Stimulated activated memory B cell treated with anti-CD40 and anti-IgM and Interleukin-4, amounts not matched to agents 10 μg/mL and 1 μg/mL and 100 μg/mL, for 72 hours (primary cell): ENCODE measurements at places on chromosomes 5 and 9.

DNA sequence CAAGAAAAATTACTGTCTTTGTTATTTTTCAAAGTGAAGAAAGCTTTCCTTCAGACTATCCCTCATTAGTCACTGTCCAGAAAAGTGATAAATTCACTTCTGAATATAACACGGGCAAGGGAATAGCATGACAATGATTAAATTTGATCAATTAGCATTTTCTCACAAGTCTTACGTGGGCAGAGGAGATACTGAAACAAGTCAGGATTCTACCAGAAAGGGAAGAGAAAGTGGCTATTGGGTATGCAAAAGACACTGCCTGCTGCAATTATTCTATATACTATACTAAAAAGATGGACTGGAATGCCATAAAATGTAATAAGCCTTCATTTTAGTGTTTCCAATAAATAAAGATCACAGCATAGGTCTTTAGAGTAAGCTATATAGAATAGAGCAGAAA, 7.4 kb downstream of the COX7C start:
- ATAC-seq, result no peak
- H3K4me3 ChIP-seq, result no peak overlapping the region
- H3K27ac ChIP-seq, result no peak overlapping the region
- no peaks in the 10 kb centered on the region for H3K4me1 ChIP-seq

DNA sequence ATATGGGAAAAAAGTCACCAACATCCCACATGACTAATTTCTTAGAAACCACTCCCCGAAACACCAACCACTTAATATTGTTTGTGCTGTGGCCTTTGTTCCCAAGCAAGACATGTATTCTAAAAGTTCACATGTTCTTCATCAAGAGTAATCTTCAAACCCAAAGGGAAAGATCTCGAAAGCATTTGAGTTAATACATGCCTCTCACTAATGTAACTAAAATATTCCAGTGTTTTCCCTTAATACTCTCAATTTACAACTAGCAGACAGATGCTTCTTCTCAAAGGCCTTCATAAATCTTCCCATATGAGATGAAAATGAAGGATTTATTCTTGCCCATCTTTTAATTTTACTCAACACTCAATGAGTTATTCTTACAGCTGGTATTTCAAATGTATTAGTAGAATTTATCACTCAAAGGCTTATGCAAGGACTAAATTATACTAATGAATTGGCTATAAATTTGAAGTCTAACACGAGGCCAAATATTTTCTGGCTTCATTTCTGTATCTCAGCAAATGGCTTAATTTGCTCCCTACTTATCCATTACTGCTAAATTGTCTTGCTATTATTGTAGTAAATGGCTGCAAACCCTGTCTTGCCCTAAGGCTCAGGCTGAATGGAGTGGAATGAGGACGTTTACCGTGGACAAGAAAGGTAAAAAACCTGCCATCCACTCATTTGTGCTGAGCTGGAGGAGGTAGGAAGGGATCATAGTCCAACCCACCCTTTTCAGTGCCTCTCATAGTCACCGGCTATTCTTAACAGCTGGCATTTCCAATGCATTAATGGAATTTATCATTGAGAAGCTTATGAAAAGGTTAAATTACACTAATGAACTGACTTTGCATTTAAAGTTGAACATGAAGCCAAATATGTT, 474.4 kb downstream of the RASEF start:
- no peaks in the 10 kb centered on the region for H3K27me3 ChIP-seq
- no peak for ATAC-seq
- H3K4me1 ChIP-seq, result no peaks in the 10 kb centered on the region
- no peaks in the 10 kb centered on the region for H3K36me3 ChIP-seq

GRCh38 chr5:72598401-72599064, 91.3 kb upstream of the ZNF366 start:
- peak overlapping the region; percentile 80 for H3K27ac ChIP-seq
- no peaks in the 10 kb centered on the region for H3K36me3 ChIP-seq
- H3K4me3 ChIP-seq, result no peak overlapping the region
- no peaks in the 10 kb centered on the region for H3K27me3 ChIP-seq
- H3K4me1 ChIP-seq, result peaks cover 13% of the 10 kb centered on the region
- peak; percentile 51 for ATAC-seq

GRCh38 chr5:59489551-59489950, 404.0 kb downstream of the PDE4D start:
- H3K4me3 ChIP-seq, result no peak overlapping the region
- H3K27me3 ChIP-seq, result no peaks in the 10 kb centered on the region
- H3K4me1 ChIP-seq, result no peaks in the 10 kb centered on the region
- ATAC-seq, result no peak
- no peak overlapping the region for H3K27ac ChIP-seq

GRCh38 chr9:135490980-135491464, 9.5 kb upstream of the MRPS2 start:
- H3K4me3 ChIP-seq, result no peak overlapping the region
- no peak overlapping the region for H3K27ac ChIP-seq
- H3K4me1 ChIP-seq, result no peaks in the 10 kb centered on the region
- no peak for ATAC-seq
- H3K36me3 ChIP-seq, result peaks cover 9% of the 10 kb centered on the region

DNA sequence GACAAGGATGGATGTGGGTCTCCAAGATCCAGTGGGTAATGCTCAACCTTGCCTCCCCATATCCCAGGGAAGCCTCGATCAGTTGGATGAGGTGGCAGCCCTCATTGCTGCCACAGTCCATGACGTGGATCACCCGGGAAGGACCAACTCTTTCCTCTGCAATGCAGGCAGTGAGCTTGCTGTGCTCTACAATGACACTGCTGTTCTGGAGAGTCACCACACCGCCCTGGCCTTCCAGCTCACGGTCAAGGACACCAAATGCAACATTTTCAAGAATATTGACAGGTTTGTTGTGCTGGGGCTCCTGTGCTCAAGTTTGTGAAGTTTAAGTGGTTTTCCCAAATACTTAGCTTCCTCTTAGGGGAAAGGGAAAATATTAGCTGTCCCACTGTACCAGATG, 74.0 kb downstream of the WDR41 start:
- no peak overlapping the region for H3K27ac ChIP-seq
- ATAC-seq, result no peak
- peaks cover 9% of the 10 kb centered on the region for H3K27me3 ChIP-seq
- H3K4me3 ChIP-seq, result no peak overlapping the region

- H3K4me3 ChIP-seq, result no peak overlapping the region
- H3K36me3 ChIP-seq, result no peaks in the 10 kb centered on the region
- ATAC-seq, result no peak
- no peaks in the 10 kb centered on the region for H3K27me3 ChIP-seq
- H3K4me1 ChIP-seq, result peaks cover 34% of the 10 kb centered on the region
- H3K27ac ChIP-seq, result no peak overlapping the region
These were observed 1.5 kb upstream of the DTWD2 start for GRCh38 chr5:118989816-118990215.

GRCh38 chr9:1554081-1555035, 460.8 kb upstream of the SMARCA2 start:
- no peak overlapping the region for H3K27ac ChIP-seq
- H3K36me3 ChIP-seq, result no peaks in the 10 kb centered on the region
- no peaks in the 10 kb centered on the region for H3K4me1 ChIP-seq
- no peak for ATAC-seq
- H3K4me3 ChIP-seq, result no peak overlapping the region

GRCh38 chr5:59069438-59070079, 486.7 kb downstream of the RAB3C start:
- no peaks in the 10 kb centered on the region for H3K4me1 ChIP-seq
- no peak overlapping the region for H3K27ac ChIP-seq
- ATAC-seq, result no peak
- no peaks in the 10 kb centered on the region for H3K36me3 ChIP-seq

DNA sequence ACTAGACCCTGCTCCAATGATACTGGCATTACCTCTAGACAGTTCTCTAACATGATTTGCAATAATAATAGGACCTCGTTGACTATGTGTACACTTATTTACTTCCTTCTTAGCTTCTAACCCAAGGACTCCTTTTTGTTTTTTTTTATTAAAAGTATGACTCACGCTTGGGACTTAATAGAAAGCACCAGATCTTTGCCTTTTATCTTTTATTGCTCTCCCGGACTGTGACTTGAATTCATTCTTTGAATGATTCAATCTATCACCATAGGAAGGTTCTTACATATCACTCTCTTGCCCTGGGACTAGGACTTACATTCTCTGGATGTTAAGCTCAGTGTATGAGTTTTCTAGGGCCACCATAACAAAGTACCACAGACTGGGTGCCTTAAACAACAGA, 9.0 kb downstream of the C9 start:
- no peak overlapping the region for H3K27ac ChIP-seq
- ATAC-seq, result no peak
- H3K4me3 ChIP-seq, result no peak overlapping the region
- peaks cover 6% of the 10 kb centered on the region for H3K36me3 ChIP-seq

DNA sequence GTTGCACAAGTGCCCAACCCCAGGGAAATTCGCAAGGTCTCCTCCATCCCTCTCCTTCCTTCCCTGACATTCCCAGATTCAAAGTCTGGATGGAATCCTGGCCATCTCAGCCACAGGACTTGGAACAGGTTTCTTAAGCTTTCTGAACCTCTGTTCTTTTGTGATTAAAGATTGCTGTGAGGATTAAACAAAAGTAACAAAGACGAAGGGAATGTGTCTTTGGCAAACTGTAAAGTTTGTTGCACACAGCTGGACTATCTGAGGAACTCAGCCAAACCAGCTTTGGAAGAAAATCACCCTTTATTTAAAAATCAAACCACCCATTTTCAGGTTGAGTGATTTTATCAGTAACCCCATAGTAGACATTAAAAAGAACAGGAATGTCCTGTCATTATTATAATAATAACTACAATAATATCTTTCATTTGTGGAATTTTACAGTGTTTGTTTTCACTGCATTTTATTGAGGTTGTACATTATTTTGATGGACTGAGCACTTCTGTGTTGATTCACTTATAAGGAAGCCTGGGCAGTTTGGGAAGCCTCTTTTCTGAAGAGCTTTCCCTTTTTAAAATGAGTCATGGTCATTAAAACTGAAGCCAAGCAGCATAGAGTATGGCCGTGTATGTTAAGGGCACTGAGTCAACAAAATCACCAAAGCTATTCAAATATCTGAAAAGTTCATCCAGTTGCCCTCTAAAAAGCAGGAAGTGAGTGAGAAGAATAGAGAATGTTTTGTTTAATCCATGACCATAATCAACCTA, 310.2 kb downstream of the AGTPBP1 start:
- H3K4me3 ChIP-seq, result no peak overlapping the region
- no peaks in the 10 kb centered on the region for H3K36me3 ChIP-seq
- ATAC-seq, result no peak
- peaks cover 36% of the 10 kb centered on the region for H3K27me3 ChIP-seq

- H3K27ac ChIP-seq, result no peak overlapping the region
- no peaks in the 10 kb centered on the region for H3K27me3 ChIP-seq
- no peak overlapping the region for H3K4me3 ChIP-seq
- ATAC-seq, result no peak
- peaks cover 5% of the 10 kb centered on the region for H3K36me3 ChIP-seq
- peaks cover 36% of the 10 kb centered on the region for H3K4me1 ChIP-seq
These were observed 11.6 kb downstream of the CEMIP2 start for GRCh38 chr9:71756753-71757152.

DNA sequence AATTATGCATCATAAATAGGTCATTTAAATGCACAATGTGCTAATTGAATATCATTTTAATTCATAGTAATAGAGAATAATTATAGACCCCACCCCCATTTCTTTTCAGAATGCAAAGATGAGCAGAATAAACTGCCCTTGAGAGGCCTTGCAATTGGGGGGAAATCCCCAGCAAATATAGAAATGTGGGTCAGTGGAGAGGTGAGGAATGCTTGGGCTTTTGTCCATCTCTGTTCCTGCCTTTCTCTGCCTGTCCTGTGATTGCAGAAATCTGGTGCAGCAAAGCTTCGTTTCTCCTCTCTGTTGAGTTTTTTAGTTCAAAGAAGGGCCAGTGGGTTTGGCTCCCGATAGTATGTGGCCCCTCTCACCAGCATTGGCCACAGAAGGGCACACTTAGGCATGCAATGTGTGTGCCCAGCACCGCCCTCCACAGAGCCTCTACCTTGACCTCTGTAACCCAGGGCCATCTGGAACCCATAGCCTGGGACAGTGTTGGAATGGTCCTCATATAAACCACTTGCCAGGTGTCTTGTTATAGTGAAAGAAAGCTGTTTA, 164.2 kb downstream of the SEMA6A start:
- H3K27me3 ChIP-seq, result no peaks in the 10 kb centered on the region
- H3K36me3 ChIP-seq, result peaks cover 43% of the 10 kb centered on the region
- H3K4me1 ChIP-seq, result no peaks in the 10 kb centered on the region
- no peak overlapping the region for H3K27ac ChIP-seq

DNA sequence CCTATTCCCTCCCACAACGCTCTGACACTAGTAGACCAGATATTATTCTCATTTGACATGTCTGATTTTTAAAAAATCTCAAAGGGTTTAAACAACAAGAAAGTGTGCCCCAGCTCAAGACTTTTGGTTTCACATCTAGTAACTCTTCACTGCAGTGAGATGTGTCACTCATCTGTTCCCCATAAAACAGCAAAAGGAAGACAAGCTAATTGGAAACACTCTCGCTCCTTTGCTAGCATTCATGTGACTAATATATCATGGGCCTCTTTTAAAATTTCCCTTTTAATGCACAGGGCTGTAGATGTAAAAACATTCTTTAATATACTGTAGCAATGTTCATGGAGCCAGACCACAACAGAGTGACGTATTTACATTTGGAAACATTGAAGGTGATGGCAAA, 372.6 kb downstream of the ZNF608 start:
- H3K4me3 ChIP-seq, result no peak overlapping the region
- H3K27ac ChIP-seq, result peak overlapping the region; percentile 3
- no peak for ATAC-seq
- H3K27me3 ChIP-seq, result no peaks in the 10 kb centered on the region
- H3K4me1 ChIP-seq, result no peaks in the 10 kb centered on the region

DNA sequence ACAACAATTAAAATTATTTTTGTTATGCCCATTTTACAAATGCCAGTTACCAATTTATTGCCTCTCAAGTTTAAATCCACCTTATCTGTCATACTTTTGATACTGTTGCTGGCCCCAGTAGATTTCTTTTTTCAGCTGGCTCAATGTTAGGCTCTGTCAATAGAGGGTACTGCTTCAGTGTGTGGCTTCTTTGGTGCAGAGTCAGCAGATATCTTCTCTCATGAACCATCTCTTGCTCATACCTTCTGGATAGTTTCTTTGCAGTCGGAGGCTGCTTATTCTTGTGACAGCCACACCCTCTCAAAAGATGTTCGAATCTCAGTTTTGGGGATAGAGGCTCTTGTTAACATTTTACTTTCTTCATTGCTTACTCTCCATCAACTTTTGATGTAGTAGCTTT, 849.9 kb upstream of the SEMA6A start:
- no peaks in the 10 kb centered on the region for H3K4me1 ChIP-seq
- ATAC-seq, result no peak
- H3K36me3 ChIP-seq, result no peaks in the 10 kb centered on the region

DNA sequence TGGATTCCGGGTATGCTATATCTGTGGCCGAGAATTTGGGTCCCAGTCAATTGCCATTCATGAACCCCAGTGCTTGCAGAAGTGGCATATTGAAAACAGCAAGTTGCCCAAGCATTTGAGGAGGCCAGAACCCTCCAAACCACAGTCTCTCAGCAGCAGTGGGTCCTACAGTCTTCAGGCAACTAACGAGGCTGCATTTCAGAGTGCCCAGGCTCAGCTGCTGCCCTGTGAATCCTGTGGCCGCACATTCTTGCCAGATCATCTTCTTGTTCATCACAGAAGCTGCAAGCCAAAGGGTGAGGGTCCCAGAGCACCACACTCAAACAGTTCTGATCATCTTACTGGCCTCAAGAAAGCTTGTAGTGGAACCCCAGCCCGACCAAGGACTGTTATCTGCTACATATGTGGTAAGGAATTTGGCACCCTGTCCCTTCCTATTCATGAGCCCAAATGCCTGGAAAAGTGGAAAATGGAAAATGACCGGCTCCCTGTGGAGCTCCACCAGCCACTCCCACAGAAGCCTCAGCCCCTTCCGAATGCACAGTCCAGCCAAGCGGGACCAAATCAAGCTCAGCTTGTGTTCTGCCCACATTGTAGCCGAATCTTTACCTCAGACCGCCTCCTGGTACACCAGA, 23.0 kb downstream of the ZNF474 start:
- H3K27ac ChIP-seq, result no peak overlapping the region
- no peak overlapping the region for H3K4me3 ChIP-seq
- peaks cover 11% of the 10 kb centered on the region for H3K27me3 ChIP-seq
- peaks cover 9% of the 10 kb centered on the region for H3K4me1 ChIP-seq
